OCI-M1 (cell line): ENCODE measurements at places on chromosomes 4 and X.
A peak's percentile ranks its signal among the peaks of the same experiment; 100 is the strongest.

- no peak for DNase-seq
Measured at GRCh38 chr4:61545902-61546480, 345.9 kb downstream of the ADGRL3 start.

GRCh38 chr4:188867796-188868195 lies 728.6 kb downstream of the TRIML1 start:
- no peak for DNase-seq

GRCh38 chr4:38024206-38024509 lies 64.0 kb downstream of the PTTG2 start:
- peak; percentile 19 for DNase-seq

DNA sequence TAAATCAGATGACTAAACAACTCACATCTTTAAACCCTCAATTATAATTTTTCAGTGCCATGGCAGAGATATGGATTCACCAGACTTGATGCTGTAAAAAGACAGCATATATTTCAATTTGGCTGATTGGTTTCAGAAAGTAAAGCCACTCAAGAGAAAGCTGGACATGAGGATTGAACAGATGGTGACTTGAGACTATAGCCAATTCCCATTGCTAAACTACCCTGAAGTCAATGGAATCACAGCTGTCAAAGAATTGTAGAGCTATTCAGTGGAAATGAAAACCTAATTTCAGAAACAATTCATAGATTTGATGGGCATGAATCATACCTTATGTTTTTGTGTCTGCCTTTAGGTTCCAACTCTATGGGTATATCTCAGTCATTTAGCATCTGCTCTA lies 510.6 kb upstream of the BOD1L1 start:
- DNase-seq: no peak

- peak; percentile 16 for DNase-seq
Measured at GRCh38 chr4:113958766-113959538, 20.5 kb downstream of the ARSJ start.

DNA sequence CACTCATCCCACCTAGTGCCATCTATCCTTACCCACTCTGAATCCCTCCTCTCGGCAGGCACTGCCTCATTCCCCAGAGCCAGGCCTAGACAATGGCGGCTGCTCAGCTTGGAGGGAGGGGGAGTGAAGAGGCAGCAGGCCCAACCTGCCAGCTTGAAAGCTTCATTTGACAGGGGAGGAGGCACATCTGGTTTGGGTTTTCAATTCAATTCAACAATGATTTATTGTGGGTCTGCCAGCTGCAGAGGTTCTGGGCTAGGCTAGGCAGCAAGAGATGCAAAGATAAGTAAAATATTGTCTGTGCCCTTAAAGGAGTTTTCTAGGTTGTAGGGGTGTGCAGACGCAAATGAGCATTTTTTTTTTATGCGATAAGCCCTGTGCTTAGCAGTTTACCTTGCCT lies 58.5 kb downstream of the RTL9 start:
- DNase-seq: no peak

GRCh38 chr4:111480510-111480909 lies 664.7 kb upstream of the FAM241A start:
- DNase-seq: no peak

DNA sequence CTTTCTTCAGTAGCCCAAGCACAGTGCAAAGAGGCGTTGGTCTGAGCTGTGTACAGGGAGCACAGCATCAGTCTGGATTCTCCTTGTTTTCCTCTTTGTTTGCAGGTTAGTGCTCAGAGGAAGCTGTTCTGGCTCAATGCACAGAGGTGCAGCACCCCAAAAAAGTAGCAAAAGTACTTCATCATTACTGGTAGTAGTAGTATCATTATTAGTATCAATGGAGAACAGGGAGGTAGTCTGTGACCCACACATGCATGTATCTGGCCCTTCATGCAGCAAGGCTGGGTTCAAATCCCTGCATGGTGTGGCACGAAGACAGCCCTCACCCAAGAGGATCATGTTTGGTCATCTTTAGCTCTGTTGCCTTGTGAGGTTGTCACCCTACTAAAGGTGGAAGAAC lies 68.7 kb downstream of the CXXC4 start:
- no peak for DNase-seq

DNA sequence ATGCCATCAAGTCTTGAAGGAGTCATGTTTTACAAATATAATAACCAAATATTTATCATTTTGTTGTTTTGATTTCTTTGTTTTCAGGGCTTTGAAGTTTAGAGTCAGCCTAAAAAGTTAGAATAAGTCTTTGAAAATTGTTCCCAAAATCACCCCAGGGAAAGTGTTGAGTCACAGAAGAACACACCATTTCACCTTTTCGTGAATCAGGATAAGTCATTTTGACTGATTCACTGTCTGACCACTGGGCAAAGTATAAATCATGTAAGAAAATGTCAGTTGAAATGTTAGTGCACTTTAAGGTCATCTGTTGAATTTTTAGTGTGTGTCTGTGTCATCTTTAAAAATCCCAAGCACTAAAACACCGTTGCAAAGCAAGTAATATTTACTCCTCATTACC lies 1320.1 kb downstream of the RPA4 start:
- no peak for DNase-seq

DNA sequence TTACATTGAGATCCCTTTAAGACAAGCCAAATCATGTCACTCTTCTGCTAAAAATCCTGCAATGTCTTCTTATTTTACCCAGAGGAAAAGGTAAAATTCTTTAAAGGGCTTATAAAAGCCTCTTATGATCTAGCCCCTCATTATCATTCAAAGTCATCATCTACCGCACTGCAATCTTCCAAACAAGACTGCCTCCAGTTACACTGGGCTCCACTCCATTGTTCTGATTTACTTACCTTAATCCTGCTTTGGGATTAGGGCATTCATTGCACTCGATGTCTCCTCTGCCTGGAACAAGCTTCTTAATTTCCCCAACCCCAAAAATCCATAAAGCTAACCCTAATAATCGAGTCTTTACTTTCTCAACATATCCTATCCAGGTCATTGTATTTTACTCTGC lies 269.1 kb downstream of the PCDH18 start:
- no peak for DNase-seq

DNA sequence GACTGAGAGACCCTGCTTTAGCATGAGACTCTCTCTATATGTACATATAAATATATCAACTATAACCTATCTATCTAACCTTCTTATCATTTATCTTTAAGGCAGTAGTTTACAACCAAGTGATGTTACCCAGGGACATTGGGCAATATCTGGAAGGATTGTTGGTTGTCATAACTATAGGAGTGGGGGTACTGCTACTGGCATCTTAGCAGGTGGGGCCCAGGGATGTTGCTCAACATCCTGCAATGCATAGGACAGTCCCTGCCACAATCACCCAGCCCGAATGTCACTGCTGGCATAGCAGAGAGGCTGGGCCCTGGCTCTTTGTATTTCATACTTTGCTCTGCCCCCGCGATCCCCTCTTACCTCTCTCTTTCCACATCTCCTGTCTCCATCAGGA lies 397.7 kb downstream of the IL15 start:
- no peak for DNase-seq

DNA sequence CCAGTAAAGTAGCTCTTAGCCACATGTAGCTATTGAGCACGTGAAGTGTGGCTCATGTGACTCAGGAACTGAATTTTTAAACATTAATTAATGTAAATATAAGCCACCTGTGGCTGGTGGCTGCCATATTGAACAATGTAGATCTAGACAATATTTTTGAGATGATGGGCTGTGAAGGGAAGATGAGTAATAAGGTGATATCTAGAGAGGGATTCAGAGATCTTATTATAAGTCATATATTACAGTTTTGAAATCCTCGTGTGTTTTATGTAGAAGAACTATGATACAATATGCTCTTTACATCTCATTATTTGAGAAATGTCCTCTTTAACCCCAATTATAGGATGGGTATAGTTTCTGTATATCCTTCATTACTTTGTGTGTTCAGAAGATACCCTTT lies 5.6 kb downstream of the GAR1 start:
- DNase-seq: no peak

DNA sequence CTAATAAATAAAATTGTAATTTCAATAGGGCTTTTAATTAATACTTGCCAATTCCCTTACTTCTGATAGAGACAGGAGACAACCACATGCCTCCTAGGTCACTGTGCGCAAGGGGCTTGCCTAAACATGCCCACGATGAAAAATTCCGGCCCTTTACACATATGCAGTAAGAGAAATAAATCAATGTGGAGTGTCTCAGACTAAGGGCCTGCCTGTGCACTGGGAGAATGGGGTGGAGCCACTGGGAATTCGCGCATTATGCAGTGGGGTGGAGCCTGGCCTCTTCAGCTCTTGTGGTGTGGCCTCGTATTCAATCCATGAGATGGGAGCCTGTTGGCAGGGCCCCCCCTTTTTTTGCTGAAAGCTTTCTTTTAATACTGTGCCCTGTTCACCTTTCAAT lies 484.5 kb downstream of the PDGFC start:
- DNase-seq: no peak

DNA sequence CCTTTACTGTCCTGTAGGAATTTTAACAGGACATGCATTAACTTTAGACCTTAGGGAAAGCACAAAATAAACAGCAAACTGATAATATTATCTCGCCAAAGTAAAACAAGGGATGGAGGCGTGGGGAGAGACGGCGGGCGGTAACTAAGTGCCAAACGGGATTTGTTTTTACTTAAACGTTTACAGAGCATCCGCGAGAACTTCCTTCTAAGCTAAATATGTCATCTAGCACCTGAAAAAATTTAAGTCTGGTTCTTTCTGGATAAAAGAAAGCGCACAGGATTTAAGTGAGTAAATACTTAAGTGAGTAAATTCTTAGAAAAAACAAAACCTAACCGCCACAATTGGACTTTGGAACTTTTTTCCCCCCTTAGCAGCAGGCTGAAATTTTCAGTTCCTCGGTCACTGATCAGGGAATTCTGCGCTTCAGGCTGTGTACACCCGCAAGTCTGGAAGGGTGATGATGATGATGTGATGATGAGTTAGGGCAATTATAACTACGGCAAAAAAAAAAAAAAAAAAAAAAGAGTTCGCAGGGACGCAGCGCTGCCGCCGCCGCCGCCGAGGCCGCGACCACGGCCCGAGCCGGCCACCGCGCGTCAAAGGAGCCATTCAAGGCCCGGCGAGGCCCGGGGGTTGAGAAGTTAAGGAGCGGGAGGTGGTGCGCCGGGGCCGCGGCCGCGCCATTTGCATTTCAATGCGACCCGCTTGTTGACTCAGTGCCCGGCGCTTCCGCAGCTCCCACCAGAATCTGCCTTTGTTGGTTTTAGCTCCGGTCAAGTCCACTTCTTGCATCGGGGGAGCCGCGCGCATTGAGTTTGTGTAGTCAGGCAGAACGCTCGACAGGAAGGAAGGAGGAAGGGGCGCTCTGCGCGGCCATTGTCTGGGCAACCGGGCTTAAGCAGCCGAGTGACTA lies 108.8 kb downstream of the SPRY1 start:
- no peak for DNase-seq

DNA sequence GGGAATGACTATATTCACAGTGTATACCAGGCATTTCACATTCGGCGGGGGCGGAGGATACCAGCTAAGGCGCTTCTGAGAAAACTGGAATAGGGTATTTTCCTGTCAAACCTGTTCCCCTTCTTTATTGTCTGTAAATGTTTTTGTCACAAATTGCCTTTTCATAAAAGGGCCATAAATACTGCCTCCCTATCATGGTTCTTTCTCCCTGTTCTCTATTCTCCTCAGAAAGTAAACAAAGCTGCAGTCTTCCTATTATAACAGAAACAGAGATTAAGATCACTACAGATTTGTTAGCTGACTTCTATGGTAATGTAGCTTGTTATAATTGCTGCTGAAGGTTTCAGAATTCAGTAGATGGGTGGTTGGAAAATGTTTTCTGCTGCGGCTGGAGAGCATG lies 32.2 kb downstream of the MID2 start:
- no peak for DNase-seq

- DNase-seq: peak; percentile 42
Measured at GRCh38 chr4:145719752-145720624, 40.0 kb downstream of the C4orf51 start.

GRCh38 chrX:50813843-50814661 lies at the start of gene SHROOM4:
SHROOM4 (minus strand) TSS chrX:50814194; CDS start chrX:50814018, 176 bp downstream.
- no peak for DNase-seq

- DNase-seq: no peak
Measured at GRCh38 chr4:85569730-85570299, 94.9 kb downstream of the ARHGAP24 start.

DNA sequence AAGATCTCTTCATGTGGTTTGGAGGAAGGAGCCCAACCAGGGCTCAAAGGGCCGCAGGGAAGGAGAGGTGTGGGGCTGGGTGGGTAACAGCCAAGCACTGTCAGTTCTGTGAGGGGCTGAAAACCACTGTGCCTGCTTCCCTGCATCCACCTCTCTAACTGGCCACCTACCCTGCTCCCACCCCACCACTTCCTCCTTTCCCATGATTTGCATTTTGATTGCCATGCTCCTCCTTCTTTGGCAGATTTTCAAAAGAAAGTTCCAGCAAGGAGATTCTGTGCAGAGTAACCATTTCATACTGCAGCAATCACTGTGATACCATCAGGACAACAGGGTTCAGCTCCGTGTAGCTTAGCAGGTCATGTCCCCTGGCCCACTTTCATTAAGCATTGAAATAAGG lies 1.8 kb downstream of the ZNF674 start:
- DNase-seq: peak; percentile 52

- no peak for DNase-seq
Measured at GRCh38 chrX:68723491-68724155, 76.2 kb downstream of the STARD8 start.

DNA sequence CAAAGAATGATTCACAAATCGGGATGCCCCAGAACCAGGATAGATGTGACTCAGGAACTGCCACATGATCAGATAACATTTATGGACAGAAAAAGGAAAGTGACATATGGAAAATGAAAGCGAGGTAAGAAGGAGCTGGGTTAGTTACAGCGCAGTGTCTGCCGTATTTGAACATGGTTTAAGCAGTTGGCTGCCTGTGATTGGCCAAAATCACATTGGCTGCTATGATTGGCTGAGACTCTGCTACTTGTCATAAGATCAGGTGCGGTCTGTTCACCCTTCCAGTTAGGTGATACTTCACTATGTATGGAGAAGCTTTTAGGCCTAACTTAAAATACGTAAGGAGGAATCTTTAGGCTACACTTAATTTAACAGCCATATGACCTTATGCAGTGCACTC lies 322.7 kb upstream of the HAND2 start:
- no peak for DNase-seq

DNA sequence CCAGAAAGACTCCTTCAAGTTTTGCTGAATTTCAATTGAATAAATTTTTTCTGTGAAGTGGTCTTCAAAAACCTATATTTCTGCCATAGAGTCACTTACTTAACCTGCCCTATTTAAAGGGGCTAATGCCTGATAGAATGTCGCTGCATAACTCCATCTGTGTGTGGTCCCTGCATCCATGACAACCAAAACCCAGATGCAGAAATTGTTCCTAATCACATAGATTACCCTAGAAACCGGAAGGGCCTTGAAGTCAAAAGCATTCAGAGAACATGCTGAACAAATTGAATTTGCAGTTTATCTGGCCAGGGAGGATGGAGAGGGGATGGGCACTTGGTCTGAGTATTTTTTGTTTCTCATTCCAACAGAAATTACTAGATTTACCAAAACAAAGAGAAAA lies 1.5 kb upstream of the PARM1 start:
- DNase-seq: no peak

DNA sequence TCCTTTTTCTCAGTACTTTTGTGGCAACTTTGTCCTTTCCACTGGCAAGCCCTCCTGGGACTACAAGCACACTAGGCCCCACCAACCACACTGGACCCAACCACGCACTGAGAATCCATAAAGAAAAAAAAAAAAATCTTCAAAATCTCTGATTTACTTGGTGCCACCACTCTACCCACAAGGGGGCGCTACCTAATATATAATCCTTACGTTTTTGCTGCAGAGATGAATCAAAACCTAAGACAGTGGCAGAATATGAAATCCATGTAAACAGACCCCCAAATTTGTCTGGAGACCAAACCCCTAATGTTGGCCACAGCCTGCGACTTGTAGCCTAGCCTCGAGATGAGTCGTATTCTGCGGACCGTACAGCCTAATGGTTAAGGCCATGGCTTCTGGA lies 63.5 kb upstream of the ARHGAP36 start:
- peak; percentile 58 for DNase-seq
